ENCODE measurements at places on chromosomes 16 and 17.

GRCh38 chr17:56913353-56913866 is 439 bp downstream of the TRIM25 start:
- DNase-seq, result peak; percentile 61

DNA sequence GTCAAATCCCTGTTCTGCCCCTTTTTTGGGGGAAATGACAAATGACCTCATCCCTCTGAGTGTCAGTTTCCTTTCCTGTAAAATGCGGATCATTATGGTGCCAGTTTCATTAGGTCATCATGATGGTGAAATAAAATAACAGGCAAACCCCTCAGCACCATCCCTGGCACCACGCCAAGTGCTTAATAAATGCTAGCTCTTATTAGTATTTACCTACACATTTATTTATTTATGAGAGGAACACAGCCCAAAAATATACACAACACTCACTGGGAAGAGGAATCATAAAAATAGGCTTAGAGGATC is 28.6 kb upstream of the GPRC5B start:
- DNase-seq, result no peak

- no peak for DNase-seq
Observed at GRCh38 chr17:45430738-45431530, 1.7 kb downstream of the ARHGAP27 start.

DNA sequence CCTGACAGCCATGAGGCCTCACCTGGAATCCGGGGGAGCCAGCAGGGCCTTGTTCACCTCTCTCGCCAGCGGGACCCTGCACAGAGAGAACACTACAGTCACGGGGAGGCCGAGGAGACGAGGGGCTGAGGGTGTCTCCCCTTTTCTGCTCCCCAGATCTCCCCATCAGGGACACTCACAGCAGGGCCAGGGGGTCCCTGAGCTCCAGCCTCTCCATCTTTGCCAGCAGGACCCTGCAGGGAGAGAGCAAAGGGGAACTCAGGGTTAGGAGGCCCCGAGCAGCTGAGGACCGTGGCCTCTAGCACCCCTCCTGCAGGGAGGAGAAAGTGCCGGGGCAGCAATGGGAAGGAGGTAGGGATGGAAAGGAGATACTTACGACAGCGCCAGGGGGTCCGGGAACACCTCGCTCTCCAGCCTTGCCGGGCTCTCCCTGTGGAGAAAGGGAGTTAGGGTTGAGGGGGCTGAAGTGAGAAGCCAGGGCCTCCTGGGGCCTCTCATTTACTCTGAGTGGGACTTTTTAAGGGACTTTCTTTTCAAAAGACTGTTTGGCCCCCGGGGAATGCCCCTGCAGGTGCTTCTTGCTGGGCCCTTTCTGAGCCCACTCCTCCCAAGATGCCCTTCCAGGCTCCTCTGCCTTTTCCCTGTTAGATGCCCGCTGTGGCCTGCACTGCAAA is 8.7 kb downstream of the COL1A1 start:
- no peak for DNase-seq

- DNase-seq, result peak; percentile 45
Observed at GRCh38 chr16:24070851-24071250, 185.3 kb upstream of the CACNG3 start.

GRCh38 chr17:36946726-36947091 is 2.0 kb upstream of the AATF start:
- no peak for DNase-seq

DNA sequence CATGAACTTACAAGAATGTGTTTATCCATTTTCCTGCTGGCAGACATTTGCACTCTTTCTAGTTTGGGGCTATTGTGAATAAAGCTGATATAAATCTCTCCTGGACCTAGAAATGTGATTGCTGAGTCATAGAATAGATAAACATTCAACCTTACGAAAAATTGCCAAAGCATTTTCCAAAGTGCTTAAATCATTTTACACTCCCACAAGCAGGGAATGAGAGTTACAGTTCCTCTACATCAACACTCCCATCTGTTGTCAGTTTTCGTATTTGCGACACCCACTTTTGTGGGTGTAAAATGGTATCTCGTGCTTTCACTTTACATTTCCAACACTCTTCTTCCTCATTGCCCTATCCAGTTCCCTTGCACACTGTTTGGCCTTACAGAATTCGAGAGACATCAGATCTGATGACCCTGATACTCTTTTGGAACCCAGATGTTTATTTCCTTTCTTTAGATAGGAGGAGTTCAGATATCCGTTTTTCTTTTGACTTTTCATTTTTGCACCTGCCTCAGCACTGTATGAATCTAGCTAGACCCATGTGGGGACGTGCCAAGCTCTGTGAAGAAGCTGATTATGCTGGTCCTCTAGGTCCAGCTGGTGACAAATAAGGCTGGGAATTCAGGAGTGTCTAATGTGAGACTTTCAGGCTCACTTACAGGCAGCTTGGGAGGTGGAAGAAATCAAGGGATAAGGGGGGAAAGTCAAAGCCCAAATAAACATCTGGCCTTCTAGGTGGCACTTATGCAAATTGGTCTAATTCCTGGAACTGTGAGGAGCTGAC is 14.0 kb downstream of the SOX9 start:
- no peak for DNase-seq

DNA sequence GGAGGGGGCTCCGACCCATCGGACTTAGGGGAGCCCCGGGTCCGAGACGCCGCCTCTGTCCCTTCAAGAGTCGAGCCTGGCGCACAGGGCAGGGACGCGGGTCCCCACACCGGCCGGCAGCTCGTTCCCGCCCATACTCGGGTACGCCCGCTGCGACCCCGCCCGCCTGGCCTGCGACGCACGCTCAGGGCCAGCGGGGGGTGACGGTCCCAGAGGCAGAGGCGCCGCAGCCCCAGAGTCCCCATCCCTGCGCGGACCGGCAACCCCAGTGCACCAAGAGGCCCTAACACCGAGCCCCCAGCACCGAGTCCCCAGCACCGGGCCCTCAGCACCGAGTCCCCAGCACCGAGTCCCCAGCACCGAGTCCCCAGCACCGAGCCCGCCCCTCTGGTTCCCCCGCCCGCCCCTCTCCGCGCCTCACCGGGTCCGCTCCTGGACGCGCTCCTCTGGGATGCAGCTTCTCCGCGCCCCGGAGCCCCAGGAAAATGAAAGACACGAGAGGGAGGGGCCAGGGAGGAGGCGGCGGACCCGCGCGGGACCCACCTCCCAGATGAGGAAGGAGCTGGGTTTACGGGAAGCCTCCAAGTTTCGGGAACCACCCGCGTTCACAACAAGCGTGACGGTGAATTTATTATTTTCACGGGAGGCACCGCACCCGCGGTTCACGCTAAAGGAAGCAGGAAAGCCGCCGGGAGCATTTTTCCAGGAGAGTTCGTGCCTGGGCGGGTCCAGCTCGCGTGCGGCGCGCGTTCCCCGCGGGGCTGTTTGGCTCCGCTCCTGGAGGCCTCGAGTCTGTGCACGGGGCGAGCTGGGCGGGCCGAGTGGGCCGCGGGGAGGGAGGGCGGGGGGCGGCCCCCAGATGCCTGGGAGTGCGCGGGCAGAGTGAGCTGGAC is at the start of gene SECTM1:
Gene SECTM1, minus strand, starts transcription at position 488 of the 893 bp plus-strand sequence. CDS start 6,526 bp downstream, outside the sequence.
- no peak for DNase-seq

DNA sequence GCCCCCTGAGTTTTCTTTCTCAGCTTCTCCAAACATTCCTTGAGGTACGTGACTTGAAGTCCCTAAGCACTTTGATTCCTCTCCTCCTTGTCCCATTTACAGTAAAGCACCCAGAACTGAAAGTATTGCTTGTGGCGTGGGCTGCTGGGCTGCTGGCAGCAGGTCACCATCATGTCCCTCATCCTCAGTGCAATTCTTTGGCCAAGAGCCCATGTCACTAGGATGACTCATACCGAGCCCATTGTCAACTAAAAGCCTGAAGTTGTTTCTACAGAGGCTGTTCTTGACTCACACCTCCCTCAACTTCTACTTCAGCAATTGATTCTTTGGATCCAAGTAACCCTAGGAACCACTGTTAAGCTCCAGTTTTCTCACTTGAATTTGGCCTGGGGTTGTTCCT is 54.3 kb downstream of the KPNA2 start:
- no peak for DNase-seq

DNA sequence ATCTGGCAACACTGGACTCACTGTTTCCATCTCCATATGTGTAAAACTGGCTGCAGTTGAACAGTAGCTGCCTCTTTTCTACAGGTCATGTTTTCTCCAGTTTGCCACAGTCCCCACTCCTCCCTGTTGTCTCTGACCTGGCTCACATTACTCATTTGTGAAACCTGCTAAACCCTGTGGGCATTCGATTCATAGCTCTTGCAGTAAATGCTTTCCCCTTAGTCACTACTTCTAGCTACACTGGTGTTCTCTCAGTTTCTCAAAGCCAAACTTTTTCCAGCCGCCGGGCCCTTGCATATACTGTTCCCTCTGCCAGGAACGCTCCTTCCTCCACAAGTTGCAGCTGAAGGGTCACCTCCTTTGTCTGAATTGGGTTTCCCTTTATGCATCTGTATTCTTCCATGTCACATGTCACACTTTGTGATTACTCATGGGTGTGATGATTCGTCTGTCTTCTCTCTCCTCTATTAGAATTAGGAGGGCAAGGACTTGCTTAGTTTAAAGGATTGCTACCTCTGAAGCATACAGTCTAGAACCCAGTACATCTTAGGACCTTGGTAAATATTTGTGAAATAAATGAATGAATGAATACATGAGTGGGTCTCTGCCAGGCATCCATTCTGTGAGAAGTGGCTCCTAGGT is 15.0 kb upstream of the MT4 start:
- DNase-seq, result no peak

GRCh38 chr17:55577687-55578086 is 66.4 kb upstream of the SMIM36 start:
- DNase-seq, result no peak

- DNase-seq, result no peak
Observed at GRCh38 chr17:71530248-71530647, 590.6 kb upstream of the SOX9 start.

DNA sequence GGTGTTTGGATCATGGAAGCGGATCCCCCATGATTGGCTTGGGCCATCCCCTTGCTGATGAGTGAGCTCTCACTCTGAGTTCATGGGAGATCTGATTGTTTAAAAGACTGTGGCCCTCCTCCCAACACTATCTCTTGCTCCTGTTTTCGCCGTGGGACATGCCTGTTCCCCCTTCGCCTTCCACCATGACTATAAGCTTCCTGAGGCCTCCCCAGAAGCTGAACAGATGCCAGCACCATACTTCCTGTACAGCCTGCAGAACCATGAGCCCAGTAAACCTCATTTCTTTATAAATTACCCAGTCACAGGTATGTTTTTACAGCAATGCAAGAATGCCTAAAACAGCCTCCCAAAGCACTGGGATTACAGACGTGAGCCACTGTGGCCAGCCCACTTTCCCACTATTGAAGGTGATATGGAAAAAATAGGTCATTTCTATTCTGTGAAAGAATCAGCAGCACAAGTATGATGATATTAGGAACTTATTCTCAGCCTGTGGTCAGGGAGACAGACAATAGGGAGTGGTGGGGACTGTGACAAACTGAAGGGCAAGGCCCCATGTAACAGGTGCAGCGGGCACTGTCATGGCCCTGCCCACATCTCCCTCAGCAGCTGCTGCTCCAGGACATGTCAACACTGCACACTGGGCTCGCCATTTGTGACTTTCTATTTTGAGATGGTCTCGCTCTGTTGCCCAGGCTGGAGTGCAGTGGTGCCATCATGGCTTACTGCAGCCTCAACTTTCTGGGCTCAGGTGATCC is 33.7 kb upstream of the LITAF start:
- no peak for DNase-seq

GRCh38 chr17:58303971-58304749 is 23.4 kb upstream of the MPO start:
- peak; percentile 61 for DNase-seq
